Mesothelial cell of epicardium (in vitro differentiated cells): ENCODE measurements at places on chromosomes 4 and X. TPM values are rescaled to one million over a fixed set of nuclear protein-coding genes. Genes with fewer than 3 reads are reported as not detected.

- peaks cover 10% of the 10 kb centered on the region for H3K4me1 ChIP-seq
- H3K4me3 ChIP-seq: no peak overlapping the region
- H3K36me3 ChIP-seq: no peaks in the 10 kb centered on the region
- H3K27ac ChIP-seq: no peak overlapping the region
Measured at GRCh38 chr4:154208424-154208823, 283.2 kb downstream of the DCHS2 start.

RBM46 gene
- total RNA-seq: 0.33 to 0.43 TPM (median 0.36 TPM) in 3 replicates

NUDT10 gene
- total RNA-seq: 5.7 to 5.9 TPM (median 5.8 TPM) in 3 replicates

GRCh38 chr4:80101792-80102116 is 28.7 kb upstream of the ANTXR2 start:
- H3K4me1 ChIP-seq: peaks cover 12% of the 10 kb centered on the region
- H3K27me3 ChIP-seq: no peaks in the 10 kb centered on the region
- no peak for DNase-seq
- H3K27ac ChIP-seq: no peak overlapping the region
- no peak overlapping the region for H3K4me3 ChIP-seq
- H3K36me3 ChIP-seq: peaks cover 6% of the 10 kb centered on the region

SLC34A2 gene
- total RNA-seq: 0.07 to 0.34 TPM (median 0.22 TPM) in 3 replicates

DNA sequence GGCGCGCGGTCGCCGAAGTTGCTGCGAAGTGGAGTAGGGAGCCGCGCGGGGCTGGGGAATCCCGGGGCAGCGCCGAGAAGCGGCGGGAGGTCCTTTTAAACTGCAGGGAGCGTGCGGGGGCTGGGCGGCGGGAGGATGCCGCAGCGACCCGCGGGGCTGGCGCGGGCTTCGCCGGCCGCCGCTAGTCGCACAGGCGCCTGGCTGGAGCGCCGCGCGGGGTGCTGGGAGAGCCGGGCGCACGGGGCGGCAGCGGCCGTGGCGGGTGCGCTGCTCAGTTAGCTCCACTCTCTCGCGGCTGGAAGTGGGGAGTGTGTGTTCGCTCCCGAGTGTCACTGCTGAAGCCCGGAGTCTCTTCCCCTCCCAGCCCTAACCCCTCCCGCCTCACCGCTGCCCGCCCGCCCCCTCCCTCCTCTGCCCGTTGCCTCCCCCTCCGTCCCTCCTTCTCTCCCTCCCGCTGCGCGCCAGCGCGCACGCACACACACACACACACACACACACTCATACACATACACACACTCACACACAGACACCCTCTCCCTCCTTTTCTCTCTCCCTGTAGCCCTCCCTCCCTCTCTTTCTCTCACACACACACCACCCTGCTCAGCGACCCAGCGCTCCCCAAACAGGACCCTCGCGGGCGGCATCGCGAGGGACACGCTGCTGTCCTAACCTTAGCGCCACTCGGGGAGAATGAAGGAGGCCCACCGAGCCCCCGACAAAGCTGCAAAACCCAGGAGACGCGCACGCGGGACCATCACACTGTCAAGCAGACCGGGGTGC is at the start of gene NDNF:
TSS of gene NDNF (minus strand) at position 312 of the 780 bp plus-strand sequence. CDS start 26,698 bp downstream, outside the sequence.
- H3K27me3 ChIP-seq: peaks cover 40% of the 10 kb centered on the region
- peak within 1 kb of the TSS; percentile 92 for H3K4me3 ChIP-seq
- DNase-seq: peak; percentile 39
- H3K36me3 ChIP-seq: no peaks in the 10 kb centered on the region

DNA sequence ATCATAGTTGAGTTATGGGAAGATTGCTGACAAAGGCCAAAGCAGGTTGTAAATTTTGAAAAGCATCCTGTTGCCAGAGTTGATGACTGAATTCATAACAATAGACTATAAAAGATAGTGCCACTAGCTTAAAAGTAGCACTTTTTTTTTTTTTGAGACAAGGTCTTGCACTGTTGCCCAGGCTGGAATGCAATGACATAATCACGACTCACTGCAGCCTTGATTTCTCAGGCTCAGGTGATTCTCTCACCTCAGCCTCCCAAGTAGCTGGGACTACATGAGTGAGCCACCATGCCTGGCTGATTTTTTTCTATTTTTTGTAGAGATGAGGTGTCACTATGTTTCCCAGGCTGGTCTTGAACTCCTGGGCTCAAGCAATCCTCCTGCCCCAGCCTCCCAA is 122.7 kb downstream of the SPOCK3 start:
- H3K27ac ChIP-seq: no peak overlapping the region
- peaks cover 14% of the 10 kb centered on the region for H3K4me1 ChIP-seq
- no peak for DNase-seq
- no peaks in the 10 kb centered on the region for H3K27me3 ChIP-seq
- H3K36me3 ChIP-seq: no peaks in the 10 kb centered on the region
- H3K4me3 ChIP-seq: no peak overlapping the region

DNA sequence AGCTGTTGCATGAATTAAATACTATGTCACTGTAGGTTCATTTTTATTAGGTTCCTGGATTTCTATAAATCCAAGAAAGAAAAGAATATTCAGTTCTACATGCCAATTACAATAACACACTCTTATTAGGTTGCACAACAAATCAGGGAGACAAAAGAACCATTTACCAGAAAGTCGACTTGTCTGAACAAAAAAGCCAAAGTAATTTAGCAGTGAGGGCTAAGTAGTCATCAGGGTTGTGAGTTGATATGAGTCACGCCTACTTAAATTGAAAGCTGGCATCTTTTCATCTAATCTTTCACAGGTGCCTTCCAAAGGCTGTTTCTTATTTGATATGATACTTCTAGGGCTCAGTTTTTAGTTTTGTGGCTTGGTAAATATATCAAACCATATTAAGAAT is 25.4 kb upstream of the GNRHR start:
- H3K27ac ChIP-seq: no peak overlapping the region
- no peaks in the 10 kb centered on the region for H3K36me3 ChIP-seq
- no peaks in the 10 kb centered on the region for H3K4me1 ChIP-seq
- no peak for DNase-seq

CCDC160 gene
- 0.29 to 0.63 TPM (median 0.42 TPM) in 3 replicates for total RNA-seq

KIF4A gene
- total RNA-seq: 12.2 to 13.1 TPM (median 12.7 TPM) in 3 replicates

DNA sequence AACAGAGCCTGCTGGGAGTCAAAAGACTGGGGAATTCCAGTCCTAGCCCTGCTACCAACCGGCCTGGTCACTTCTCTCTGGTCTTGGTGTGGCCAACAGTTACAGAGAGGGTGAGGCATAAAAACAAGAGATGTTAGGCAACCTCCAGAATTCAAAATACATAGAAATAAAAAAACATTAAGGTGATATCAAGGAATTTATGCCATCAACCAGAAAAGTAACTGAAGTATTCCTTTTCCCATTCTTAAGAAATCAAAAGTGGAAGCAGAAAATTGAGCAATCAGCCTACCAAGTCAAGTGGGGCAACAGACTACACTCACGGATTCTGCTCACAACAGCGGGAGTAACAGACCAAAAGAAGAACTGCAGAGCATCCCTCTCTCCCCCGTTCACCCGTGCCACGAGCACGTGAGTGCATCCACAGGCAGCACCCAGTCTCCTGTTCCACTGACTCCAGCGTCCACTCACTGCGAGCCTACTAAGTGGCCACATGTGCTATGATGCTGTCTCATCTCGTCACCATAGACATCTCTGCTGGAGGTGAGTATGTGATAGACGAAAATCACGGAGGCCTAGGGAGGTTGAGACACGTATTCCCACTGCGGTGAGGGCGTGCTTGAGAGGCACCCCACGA is 29.3 kb downstream of the AFAP1 start:
- peaks cover 3% of the 10 kb centered on the region for H3K36me3 ChIP-seq
- peaks cover 55% of the 10 kb centered on the region for H3K4me1 ChIP-seq
- peak overlapping the region; percentile 92 for H3K27ac ChIP-seq
- no peak for DNase-seq

LAP3 gene
- total RNA-seq: 36.7 to 38.5 TPM (median 38.1 TPM) in 3 replicates

DDX53 gene
- not detected in 3 replicates for total RNA-seq

GRCh38 chr4:165439344-165439743 is 60.5 kb downstream of the CPE start:
- no peak overlapping the region for H3K4me3 ChIP-seq
- H3K27me3 ChIP-seq: no peaks in the 10 kb centered on the region
- no peak for DNase-seq
- H3K4me1 ChIP-seq: peaks cover 22% of the 10 kb centered on the region
- H3K27ac ChIP-seq: no peak overlapping the region

GC gene
- total RNA-seq: not detected in 3 replicates

GRCh38 chr4:9891740-9892139 is 110.3 kb downstream of the DRD5 start:
- no peaks in the 10 kb centered on the region for H3K36me3 ChIP-seq
- no peaks in the 10 kb centered on the region for H3K4me1 ChIP-seq
- no peak for DNase-seq
- no peak overlapping the region for H3K27ac ChIP-seq
- no peak overlapping the region for H3K4me3 ChIP-seq

DNA sequence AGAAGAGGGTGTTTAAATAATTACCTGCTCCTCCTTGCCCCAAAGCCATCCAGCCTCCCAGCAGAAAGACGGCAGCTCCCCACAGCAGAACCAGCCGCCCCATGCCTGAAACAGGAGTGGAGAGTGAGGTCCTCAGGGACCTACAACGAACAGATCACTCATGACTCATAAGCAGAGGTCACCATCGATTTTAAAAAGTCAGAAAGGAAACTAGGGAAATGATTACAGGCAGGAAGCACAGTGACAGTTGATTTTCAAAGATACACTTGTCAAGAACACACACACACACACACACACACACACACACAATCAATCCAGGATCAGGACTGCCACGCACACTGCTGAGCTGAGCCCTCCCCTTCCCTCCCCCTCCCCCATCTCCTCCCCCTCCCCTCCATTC is at the start of gene CRLF2:
TSS of gene CRLF2 (minus strand) at position 118 of the 400 bp plus-strand sequence. CDS start at position 103, 15 bp downstream.
- no peaks in the 10 kb centered on the region for H3K36me3 ChIP-seq
- no peak within 1 kb of the TSS for H3K27ac ChIP-seq
- DNase-seq: no peak
- no peak within 1 kb of the TSS for H3K4me3 ChIP-seq

- no peak overlapping the region for H3K27ac ChIP-seq
- no peaks in the 10 kb centered on the region for H3K27me3 ChIP-seq
- H3K4me3 ChIP-seq: no peak overlapping the region
- DNase-seq: no peak
Measured at GRCh38 chr4:84750260-84750959, 167.5 kb downstream of the CDS1 start.

GRCh38 chr4:175378372-175378771 is 433.7 kb downstream of the GPM6A start:
- no peaks in the 10 kb centered on the region for H3K27me3 ChIP-seq
- H3K36me3 ChIP-seq: no peaks in the 10 kb centered on the region
- H3K4me3 ChIP-seq: no peak overlapping the region
- no peak for DNase-seq
- H3K4me1 ChIP-seq: peaks cover 4% of the 10 kb centered on the region
- H3K27ac ChIP-seq: no peak overlapping the region
